ENCODE measurements at places on chromosomes 12 and 14.

DNA sequence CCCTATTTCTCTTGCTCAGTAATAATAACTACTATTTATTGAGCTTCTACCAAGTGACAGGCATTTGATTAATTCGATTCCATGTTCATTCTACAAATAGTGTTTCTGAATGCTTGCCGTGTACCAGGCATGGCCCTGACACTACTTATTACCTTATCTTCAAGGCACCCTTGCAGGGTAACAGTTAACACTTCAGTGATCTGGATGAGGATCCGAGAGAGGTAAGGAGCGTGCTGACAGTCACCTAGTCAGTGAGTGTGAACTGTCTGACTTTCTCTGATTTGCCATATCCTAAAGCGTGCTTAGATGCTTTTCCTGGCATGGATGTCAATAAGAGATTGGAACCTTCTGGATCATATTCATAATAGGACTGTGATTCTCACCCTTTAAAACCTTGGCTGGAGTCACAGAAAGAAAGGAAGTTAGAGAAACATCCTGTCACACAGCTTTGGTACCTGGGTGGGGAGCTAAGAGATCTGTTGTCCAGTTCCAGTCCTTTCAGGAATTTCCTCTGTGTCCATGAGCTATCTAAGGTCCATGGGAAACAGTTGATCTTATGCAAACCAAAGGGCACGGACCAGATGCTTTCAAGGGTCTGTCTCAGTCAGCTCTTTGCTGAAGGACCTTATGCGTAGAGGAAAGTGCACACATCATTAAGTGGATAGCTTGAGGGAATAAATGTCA is 54.8 kb downstream of the PPFIBP1 start:
- no peak for DNase-seq

DNA sequence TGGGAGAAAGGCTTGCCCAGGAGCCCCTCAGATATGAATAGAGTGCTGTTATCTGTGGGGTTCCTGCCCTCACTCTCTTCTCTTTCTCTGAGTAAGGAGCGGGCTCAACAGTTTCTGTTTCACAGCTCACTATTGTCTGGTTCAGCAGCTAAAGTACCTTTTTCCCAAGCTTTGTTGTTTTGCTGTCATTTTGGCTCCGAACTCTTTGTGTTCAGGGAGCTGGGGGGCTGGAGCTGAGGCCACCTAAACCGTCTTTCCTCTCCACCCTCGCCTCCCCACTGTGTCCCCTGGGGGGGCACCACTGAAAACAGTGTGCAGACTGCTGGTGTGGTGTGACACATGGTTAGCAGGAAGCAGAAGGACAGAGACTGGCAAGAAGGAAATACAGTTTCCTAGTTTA is 51.4 kb downstream of the FBXW8 start:
- no peak for DNase-seq

DNA sequence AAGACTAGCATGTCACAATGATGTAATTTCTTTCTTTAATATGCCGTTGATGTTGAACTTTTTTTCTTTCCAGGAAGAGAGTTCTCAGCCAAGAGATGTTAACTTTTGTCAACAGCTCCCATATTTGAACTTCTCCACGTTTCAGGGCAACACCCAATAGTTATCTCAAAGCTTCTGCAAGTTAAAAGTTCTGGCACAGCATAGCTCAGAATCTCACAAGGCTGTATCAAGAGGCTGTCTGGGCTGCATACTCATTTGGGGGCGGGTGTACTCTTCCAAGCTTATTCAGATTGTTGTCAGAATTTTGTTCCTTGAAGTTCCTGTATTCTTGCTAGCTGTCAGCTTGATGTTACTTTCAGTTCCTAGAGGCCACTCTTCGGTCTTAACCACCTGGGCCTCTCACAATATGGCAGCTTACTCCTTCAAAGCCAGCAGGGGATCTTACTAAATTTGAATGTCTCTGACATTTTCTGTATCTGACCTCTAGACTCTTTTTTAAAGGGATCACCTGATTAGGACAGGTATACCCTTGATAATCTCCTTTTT is 38.9 kb downstream of the KCNC2 start:
- no peak for DNase-seq

- no peak for DNase-seq
Observed at GRCh38 chr14:92486881-92487280, 26.7 kb upstream of the RIN3 start.

DNA sequence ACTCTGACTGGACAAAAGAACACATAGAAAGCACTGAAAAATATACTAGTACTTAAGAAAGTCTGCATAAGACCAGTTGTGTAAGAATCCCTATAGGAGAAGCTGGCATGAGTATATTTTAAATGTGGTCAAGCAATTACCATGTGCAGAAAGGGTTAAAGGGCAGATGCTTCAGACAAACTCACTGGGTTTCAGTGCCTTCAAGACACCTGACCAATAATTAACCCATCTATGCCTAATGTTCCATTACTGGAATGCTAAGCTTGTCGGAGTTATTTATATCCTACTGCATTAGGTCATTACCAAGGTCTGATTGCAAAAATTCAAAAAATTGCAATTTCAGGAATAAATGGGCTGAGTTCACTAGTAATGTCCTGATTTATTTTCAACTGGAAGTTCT is 41.3 kb downstream of the HNRNPC start:
- no peak for DNase-seq

- no peak for DNase-seq
Observed at GRCh38 chr14:32679927-32680612, 258.6 kb upstream of the NPAS3 start.

DNA sequence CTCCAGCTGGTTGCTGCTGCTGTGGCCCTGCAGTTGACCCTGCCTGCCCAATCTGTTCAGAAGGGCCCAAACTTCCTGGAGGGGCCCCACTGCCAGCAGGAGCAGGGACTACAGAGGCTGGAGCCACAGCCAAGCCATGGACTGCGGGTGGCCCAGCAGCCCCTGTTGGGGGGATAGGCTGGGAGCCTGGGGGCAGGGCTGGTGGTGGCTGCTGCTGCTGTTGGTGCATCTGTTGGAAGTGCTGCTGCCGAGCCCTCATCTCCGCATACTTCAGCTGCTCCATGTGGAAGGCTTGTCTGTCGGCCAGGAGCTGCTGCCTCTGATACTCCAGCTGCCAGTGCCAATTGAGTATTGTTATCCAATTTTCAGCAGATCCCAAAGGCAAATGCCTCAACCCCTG is 7.2 kb downstream of the MYL6 start:
- no peak for DNase-seq

DNA sequence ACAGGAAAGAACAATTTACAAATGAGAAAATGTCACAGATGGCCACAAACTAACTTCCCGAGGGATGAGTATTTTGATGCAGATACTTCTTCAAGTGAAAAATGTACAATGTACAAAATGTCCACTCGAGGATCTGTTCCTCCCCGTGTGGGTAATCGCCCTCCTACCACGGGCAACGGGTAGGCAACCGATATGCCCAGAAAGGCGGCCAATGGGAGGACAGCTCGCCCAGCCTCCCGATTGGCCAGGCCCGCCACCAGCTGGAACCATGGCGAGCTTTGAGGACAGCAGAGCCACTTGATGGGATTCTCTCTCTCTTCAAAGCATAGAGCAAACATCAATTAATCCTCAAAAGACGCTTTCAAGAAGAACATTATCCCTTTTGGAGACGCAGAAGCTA is 42.3 kb downstream of the DPF3 start:
- DNase-seq, result no peak

GRCh38 chr12:118126119-118126757 is 9.7 kb upstream of the PEBP1 start:
- DNase-seq, result no peak

DNA sequence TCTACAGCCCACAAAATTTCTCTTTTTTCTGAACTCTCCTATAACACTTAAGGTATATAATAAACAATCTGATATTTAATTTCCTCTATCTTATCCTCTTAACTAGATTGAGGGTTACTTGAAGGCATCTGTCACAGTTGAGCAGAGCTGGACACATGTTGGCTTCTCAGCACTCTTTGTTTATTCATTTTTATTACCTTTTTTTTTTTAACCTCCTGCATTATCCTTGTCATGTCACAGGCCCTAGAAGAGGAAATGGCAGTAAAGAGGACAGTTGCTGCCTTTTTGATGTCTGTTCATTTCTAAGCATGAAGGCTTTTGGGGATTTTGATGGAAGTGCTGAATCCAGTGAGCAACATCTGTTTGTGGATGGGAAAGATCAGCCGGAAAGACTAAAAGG is 32.5 kb upstream of the EVL start:
- no peak for DNase-seq

DNA sequence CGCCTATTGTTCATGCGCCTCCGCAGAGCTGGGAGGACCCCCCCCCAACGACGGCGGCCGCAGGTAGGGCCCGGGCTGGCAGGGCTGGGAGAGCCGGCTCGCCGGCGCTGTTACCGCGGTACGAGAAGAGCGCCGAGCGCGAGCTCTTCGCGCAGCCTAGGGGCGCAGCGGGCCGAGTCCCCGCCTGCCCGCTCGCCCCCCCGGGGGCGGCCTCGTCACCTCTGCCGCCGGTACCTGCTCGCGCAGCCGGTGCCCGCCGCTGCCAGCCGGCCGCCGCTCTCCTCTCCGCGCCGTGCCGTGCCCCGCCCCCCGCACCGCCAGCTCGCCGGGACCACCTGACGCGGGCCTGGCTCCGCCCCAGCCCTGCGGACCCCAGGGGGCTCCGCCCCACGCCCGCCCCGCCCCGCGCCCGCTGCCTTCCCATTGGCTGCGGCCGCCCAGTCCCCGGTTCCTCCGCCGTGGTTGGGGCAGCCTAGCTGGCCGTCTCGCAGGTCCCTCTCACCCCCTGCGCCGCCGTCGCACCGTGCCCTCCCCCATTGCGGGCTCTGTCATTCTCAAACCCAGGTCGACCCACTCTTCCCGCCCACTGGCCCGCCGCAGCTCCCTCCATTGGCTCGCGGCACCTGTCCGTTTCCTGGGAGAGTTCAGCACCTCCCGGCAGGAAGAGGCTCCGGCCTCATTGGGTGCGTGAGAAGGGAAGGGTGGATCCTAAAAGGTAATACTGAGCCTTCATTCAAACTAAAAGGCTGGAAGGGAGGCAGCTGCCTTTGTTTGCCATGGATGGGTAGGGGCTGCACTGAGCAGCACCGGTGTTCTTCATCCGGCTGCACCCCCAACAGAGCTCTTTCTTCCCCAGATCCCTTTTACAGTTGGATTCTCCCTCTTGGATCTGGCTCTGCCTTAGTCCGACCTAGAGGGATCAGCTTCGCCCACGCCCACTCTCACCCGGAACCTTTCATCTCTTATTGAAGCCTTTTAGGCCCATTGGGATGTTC is at the start of gene MAP3K9:
MAP3K9 (minus strand) TSS at position 289 of the 995 bp plus-strand sequence. CDS start 342 bp downstream, outside the sequence.
- DNase-seq, result peak; percentile 93

GRCh38 chr12:56677680-56678079 is 10.4 kb downstream of the PTGES3 start:
- no peak for DNase-seq

DNA sequence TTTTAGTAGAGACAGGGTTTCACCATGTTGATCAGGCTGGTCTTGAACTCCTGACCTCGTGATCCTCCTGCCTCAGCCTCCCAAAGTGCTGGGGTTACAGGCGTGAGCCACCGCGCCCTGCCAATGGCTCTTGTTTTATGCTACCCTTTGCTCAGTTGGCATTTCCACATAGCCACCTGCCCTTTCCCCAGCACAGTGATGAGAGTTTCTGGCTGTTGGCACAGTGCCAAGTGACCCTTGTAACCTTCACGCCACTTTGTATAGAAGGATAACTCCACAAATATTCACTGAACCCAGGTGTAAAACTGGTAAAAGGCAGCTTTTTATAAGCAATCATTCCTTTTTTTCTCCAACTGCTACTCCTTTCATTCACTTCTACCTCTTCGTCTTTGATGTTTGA is 18.5 kb upstream of the CCDC175 start:
- DNase-seq, result no peak

- DNase-seq, result peak; percentile 75
Observed at GRCh38 chr14:68685419-68686204, 107.3 kb downstream of the ZFP36L1 start.

- DNase-seq, result no peak
Observed at GRCh38 chr12:11678781-11679180, 29.3 kb downstream of the ETV6 start.

- no peak for DNase-seq
Observed at GRCh38 chr14:60153991-60154390, 11.2 kb downstream of the DHRS7 start.

DNA sequence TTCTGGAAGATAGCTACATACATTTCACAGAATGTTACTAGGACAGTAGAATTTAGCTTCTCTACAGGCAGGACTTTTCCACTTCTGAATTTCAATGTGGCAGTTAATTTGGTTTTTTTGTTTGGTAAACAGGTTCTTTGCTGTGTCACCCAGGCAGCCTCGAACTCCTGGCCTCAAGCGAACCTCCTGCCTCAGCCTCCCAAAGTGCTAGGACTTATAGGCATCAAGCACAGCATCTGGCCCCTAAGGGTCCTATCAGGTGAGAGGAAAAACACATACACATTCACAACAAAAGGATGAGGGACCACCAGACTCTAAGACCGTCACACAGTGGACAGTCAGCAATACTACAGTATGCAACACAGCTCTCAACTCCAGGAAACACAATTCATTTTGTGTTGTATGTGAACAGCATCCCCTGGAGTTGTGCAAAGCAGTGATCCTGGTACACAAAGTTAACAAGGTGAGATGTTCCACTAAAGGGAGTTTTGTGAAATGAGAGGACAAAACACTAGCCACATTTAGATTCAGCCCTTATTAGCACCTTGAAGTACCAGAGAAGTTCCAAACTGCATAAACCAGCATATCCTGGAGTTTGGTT is 6.9 kb downstream of the ATP2B1 start:
- DNase-seq, result no peak

DNA sequence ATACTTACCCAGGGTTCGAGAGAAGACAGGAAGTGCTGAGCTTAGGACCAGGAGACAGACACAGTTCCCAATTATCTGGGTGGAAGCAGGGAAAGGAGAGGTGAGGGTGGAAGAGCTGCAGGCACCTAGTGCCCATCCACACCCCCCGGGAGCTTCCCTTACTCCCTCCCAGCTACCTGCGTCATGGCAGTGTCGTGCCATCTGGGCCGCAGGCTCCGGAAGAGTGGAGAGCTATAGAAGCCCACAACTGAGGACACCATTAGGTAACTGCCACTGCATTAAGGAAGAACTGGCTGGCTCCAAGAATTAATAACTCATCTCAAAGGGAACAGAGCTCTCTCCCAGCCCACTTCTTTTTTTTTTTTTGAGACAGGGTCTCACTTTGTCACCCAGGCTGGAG is 5.8 kb upstream of the DHH start:
- no peak for DNase-seq

DNA sequence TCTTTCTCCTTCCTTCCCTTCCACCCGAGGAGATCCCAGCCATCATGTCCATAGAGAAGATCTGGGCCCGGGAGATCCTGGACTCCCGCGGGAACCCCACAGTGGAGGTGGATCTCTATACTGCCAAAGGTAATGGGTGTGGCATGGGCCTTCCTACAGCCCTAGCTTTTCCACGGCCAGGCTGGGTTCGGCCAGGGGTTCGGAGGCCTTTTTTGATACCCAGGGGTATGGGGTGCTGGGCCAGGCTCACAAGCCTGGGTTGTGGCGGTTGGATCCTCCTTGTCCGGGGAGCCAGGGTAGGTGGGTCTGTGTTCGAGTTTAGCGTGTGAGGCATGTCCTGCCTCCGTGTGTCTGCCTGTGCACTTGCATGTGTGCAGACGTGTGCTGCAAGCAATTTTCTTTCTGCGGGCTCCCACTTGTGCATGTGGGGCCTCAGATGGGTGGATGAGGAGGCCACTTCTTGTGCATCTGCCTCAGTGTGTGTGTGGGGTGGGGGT is 1.5 kb downstream of the ENO2 start:
- DNase-seq, result no peak

- no peak for DNase-seq
Observed at GRCh38 chr12:24551163-24551786, 397.6 kb downstream of the BCAT1 start.
